Left kidney (tissue), 8 donors: ENCODE measurements at places on chromosomes 13 and 19. TPM values are rescaled to one million over a fixed set of nuclear protein-coding genes. Genes with fewer than 3 reads are reported as not detected.

GRCh38 chr13:67769987-67770341 lies 539.8 kb upstream of the PCDH9 start:
- DNase-seq, result no peak

TEX101 gene
- not detected for polyA plus RNA-seq

- no peak for DNase-seq
These were observed 9.4 kb downstream of the HMGB1 start for GRCh38 chr13:30456290-30456689.

WDR62 gene
- 7.8 TPM for polyA plus RNA-seq

GRCh38 chr19:17824339-17824738 lies 3.0 kb upstream of the INSL3 start:
- no peak for DNase-seq

DNA sequence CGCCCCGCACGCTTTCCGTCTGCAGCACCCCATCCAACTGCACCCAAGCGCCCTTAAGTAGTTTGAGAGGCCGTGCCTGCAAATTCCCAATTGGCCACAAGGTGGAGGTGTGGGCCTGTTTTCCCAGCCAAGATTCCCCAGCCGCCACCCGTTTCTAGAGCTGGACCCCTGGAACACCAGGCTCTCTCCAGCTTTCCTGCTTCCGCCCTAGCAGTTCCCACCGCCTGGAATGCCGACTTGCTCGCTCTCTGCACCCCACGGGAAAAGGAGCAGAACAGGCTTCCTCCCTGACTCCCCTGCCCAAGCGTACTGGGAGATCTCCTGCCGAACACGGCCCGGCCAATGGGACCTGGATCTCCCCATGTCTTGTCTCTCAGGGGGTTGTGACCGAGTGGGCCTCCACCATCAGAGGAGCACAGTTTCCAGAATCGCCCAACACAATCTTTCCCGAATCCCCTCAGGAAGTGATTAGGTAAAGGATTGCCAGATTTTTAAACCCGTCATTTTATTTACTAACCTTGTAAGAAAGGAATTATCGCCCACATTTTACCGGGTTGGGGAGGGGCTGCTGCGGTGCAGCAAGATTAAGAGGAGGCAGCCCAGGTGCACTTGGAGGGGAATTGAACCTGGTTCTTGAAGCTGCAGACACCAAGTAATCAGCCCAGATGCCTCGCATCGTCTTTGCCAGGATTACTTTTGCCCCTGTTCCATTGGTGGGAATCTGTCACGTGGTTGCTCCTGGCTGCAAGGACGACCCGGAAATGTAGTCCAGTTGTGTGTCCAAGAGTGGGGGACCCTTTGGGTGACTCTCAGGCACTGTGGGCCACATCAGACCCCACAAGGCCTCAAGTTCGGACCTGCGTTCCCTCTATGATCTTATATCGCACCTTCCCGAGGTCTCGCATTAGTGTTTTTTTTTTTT lies 3.5 kb upstream of the NAPSA start:
- DNase-seq, result peak; percentile 82
